ENCODE measurements at places on chromosomes 16 and 17. TPM values are rescaled to one million over a fixed set of nuclear protein-coding genes. Genes with fewer than 3 reads are reported as not detected.

CBLN1 gene
- total RNA-seq = not detected

FOXO3B gene
- 4.4 TPM for total RNA-seq

DCXR gene
- 105 TPM for total RNA-seq

MRPS7 gene
- total RNA-seq = 63.8 TPM

SEPTIN12 gene
- not detected for total RNA-seq

LLGL2 gene
- 9.6 TPM for total RNA-seq

TM4SF5 gene
- total RNA-seq = not detected

TTLL6 gene
- total RNA-seq = not detected

TNP2 gene
- not detected for total RNA-seq

RTN4RL1 gene
- total RNA-seq = 0.18 TPM

Measured in activated CD4-positive, alpha-beta T cell treated with anti-CD3 and anti-CD28 coated beads for 36 hours (primary cell).